NCI-H748 treated with DMSO at 0.1 percent for 48 hours (cell line): ENCODE measurements at places on chromosomes 2 and 18.

DNA sequence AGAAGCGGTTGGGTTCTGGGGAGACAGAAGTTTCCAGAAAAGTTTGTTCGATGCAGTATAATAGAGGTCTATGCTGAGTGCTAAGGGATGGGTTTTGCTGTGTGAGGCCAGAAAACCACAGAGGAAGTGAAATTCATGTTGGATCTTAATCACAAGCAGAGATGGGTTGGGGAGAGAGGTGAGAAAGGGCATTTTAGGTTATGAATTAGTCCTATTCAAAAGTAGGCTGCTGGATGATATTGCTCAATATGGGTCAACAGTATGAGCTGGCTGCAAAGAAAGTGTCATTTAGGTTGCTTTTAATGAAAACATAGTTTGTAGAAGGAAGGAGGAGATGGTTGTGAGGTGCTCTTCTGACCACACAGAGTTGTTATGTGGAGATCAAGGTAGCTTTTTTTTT, 118.8 kb upstream of the LHCGR start:
- DNase-seq: no peak

DNA sequence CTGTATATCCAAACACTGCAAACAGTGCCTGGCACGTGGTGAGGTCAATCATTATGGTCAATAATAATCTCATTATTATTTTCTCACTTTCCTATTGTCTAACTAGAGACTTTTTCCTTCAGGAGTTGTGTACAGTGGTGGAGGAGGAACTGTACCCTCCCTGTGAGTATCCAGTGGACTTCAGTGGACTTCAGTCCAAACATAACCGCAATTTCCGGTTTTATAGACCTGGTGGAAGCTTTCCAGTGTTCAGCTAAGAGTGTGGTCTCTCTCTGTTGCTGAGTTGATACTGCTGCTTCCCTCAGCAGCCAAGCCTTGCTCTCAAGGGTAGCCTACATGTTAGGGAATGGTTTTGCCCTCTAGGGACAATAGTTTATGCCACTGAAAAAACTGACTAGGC, 447.1 kb downstream of the TMEM182 start:
- no peak for DNase-seq

DNA sequence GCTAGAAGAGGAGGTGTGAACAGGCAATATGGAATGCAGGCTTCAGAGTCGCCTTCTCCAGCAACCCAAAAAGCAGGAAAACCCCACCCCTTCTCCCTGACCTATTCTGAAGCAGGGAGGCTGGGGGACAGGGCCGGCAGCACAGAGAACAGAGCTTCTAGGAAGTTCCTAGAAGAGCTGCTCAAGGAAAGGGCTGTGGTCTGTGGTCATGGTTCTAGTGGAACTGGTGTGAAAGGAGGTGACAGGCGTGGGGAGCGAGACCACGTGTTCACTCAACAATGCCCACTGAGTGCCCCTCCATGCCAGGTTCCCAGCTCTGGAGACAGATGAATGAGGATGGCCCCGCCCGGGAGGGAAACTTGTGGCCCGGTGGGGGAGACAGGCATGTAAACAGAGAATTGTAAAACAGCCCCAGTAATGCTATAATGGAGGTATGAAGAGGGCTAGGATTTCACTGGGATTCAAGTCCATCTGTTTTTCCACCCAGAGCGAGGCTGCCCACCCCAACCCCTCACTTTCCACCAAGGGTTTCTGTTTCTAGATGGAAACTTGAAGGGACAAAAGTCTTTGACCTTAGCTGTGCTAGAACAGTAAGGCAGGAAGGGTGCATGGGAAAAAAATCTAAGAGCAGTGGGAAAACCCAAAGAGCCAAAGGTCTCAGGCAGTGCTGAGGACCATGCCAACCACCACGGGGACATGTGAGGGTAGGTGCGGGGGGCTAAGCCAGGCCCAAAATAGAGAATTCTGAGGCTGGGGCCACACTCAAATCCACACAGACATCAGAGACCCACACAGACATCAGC, 71.8 kb downstream of the TNS1 start:
- no peak for DNase-seq

- DNase-seq: no peak
These were observed 61.8 kb downstream of the COX7A2L start for GRCh38 chr2:42298996-42299754.

GRCh38 chr18:39399662-39400061, 1834.1 kb upstream of the CELF4 start:
- no peak for DNase-seq

DNA sequence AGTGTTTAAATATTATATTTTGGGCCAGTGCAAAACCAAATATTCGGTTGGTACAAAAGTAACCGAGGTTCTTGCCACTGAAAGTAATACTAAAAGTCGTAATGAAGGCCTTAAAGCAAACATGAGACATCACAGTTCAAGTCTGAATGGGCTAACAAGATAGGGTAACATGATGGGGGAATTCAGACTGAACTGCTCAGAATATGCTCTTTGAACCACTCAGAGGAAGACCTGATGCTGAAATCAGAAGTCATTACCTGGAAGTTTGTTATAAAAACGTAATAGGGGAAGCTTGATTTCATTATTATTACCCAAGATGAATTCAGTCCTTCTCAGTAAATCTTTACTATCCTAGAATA, 26.6 kb downstream of the CDKL4 start:
- DNase-seq: no peak

GRCh38 chr2:50596515-50596914, 435.4 kb downstream of the NRXN1 start:
- DNase-seq: no peak

- no peak for DNase-seq
These were observed 19.3 kb upstream of the OSR1 start for GRCh38 chr2:19377717-19378116.

GRCh38 chr2:54092940-54093339, 22.5 kb upstream of the ACYP2 start:
- no peak for DNase-seq

- DNase-seq: no peak
These were observed 143.4 kb downstream of the UBE2E3 start for GRCh38 chr2:181123798-181124231.

DNA sequence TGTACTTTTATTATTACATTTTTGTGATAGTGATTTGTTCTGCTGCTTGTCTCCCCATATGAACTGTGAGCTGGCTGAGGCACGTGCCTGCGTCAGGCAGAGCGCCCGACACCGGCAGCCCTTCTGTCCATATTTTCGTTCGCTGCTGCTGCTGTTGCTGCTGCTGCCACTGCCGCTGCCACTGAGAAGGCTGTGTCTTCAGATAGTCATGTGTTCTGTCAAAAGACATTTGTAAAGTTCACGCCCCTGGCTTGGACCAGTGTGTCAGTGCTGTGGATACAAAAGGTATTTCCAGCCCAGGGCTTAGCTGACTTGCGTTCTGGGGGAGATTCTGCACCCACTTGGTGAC, 47.0 kb downstream of the TWIST2 start:
- DNase-seq: no peak

DNA sequence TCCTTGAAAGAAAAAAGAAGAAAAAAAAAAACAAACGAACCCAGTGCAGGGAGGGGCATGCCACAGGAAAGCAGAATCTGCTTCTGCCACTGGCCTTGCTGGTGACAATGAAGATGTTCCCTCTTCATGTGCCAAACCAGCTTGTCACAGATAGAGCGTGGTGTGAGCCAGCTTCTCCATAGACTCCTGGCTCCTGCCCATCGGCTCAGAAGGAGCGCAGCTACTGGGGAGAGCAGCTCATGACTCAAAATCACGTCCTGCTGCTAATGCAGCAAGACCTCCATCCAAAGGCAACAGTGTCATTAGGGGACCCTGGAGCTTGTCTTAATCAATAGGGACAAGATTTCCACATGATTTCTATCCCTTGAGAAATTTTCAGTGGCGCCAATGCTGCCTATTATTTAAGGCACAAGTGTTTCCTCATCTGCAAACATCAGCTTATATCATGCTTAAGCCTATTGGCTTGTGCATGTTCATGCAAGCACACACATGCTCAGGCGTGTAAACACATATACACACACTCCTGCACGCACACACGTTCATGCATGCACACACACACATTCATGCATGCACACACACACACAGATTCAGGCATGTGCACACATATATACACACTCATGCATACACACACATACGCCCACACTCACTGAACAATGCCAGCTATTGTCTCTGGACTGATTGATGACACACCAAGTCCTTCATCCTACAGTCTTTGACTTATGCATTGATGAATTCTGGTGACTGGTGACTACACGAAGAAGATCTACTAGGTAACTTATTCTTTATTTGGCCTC, 682.0 kb upstream of the ID2 start:
- DNase-seq: no peak

- DNase-seq: no peak
These were observed 27.8 kb downstream of the CACNB4 start for GRCh38 chr2:152071092-152071491.

- DNase-seq: no peak
These were observed 133.7 kb downstream of the ALPK2 start for GRCh38 chr18:58495207-58495606.

- DNase-seq: no peak
These were observed 99.7 kb upstream of the ID2 start for GRCh38 chr2:8582191-8582590.

- no peak for DNase-seq
These were observed 771.2 kb upstream of the LINC00305 start for GRCh38 chr18:64919971-64920570.

- DNase-seq: no peak
These were observed 107.1 kb upstream of the STK17B start for GRCh38 chr2:196278491-196278911.

GRCh38 chr2:240422658-240423329, 12.7 kb upstream of the GPC1 start:
- no peak for DNase-seq

DNA sequence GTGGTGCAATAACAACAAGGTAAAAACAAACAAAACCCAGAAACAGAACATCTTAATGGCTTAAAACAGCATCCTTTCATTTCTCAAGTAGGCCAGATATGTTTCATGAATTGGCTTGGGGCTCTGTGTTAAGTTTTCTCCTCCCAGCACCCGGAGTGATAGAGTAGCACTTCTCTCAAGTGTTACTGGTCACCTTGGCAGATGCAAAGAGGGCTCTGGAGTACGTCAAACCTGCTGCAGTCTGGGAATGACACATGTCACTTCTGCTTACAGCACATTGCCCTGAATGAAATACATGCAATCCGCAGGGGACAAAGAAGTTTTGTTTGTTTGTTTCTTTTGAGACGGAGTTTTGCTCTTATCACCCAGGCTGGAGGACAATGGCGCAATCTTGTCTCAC, 639.3 kb downstream of the CNTNAP5 start:
- DNase-seq: no peak

- DNase-seq: no peak
These were observed 91.1 kb downstream of the DTNB start for GRCh38 chr2:25582077-25582830.

- DNase-seq: no peak
These were observed 473.3 kb downstream of the FBXO15 start for GRCh38 chr18:73674125-73674865.

- no peak for DNase-seq
These were observed 19.2 kb upstream of the PCBP1 start for GRCh38 chr2:70068119-70068518.

GRCh38 chr2:222569826-222570225, 86.1 kb downstream of the FARSB start:
- no peak for DNase-seq

DNA sequence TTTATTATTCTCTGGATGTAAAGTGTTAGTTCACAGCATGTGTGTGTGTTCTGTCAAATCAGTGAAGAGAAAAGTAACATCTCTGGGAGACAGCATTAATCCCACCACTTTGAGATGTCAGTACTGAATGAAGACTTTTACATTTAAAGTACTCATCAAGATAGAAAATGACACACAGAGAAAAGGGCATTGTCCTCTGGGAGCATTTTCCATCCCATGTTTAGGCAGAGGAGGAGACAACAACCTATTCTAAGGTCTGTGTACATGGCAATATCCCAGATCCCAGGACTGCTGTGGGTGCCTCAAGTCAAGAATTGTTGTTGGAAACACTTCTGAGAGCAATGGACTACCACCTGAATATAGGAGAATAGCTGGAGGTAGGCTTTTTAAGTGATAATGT, 201.5 kb downstream of the PPP1R1C start:
- DNase-seq: peak; percentile 50

GRCh38 chr2:179429060-179429471, 164.4 kb upstream of the SESTD1 start:
- DNase-seq: peak; percentile 14

- DNase-seq: no peak
These were observed 267.8 kb downstream of the TSN start for GRCh38 chr2:122023059-122023864.

DNA sequence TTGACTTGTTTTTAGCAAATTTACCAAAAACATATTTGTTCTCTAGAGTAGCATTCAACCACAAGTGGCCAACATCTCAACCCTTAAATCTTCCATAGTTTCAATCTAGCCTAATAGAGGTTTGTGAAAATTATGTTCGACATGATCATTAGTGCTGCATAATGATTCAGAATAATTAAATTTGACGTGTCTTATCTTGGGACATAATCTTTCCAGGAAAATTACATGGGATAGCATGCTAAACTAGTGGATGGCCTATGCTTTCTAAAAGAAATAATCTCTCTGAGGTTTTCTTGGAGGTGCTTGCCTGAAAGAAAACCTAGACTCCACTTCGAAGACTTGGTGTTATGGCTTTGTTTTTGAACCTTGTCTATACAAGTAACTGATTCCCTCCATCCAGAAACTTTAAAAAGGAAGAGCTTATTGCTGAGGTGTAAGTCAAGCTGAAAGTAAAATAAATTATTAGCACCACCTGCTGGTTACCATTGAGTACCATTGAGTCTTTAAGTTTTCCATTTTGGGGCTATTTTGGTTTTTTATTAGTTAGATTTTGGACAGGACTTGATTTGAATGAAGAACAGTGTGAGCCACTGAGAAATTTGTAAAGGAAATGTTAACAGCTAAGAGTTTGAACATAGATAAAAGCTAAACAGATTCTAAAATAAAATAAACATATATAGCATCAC, 32.7 kb downstream of the COX7A2L start:
- peak; percentile 14 for DNase-seq

GRCh38 chr2:238710032-238710735, 137.7 kb upstream of the TWIST2 start:
- DNase-seq: no peak

- no peak for DNase-seq
These were observed 236.8 kb upstream of the TNP1 start for GRCh38 chr2:217096474-217097225.

DNA sequence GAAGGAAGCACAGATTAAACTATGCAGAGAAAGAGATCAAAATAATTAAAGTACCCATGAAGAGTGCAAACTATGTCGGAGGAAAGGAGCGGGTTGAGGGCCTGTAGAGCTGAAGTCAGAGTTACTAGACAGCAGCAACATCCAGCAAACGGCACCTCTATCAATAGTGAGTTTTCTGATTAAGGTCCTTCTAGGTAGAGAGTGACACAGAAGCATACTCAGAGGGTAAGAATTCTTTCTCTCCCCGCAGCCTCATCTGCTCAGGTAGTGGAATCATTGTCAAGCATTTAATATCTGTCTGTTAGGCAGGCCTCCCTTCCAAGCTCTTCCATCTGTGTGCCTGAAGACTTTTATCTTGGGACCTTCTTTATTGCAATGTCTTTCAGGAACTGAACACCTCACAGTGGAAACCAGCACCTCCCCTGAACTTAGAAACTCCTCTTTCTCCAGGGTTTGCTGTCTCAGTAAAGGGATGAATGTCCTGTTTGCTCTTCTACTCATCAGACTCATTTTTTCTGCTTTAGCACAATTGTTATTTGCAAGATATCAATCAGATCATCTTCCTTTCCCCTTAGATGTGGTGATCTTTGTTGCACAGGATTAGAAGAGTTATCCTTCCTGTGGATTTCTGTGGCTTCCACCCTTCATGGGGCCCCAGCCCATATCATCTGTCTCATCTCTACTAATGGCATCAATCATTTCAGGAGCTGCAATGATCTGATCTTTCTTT, 28.8 kb downstream of the SP140 start:
- DNase-seq: no peak
